ENCODE measurements at places on chromosomes 3 and 15.

DNA sequence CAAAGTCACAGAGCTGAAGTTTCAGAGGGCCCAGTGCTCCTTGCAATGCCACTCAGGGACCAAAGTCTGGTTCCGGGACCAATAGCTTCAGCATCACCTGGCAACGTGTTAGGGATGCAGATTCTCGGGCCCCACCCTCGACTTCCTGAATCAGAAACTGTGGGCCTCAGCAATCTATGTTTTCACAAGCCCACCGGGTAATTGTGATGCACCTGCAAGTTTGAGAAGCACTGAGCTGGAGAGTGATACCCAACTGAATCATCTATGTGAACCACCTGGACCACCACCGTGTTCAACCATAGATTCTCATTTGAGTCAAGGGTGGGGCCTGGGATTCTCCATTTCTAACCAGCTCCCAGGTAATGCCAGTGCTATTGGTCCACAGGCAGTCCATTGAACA, 55.7 kb downstream of the CORO2B start:
- DNase-seq = no peak

GRCh38 chr15:65663521-65663920, 41.8 kb downstream of the SLC24A1 start:
- no peak for DNase-seq

DNA sequence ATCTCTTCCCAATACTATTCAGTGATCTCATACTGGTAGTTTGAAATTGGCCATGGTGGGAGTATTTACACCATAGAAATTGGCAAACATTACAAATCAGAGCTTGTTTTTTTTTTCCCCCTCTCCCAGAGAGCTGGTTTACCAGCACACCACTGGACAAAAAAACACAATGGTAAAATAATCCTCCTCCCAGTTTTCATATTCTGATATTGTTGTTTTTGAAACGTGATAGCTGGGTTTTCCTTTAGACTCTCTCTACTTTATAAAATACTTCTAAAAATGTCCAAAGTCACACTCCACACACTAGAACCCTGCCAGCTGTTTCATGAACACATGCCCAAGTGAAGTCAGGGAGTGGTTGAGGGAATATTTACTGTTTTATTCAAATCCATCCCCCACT, 187.5 kb downstream of the DTWD1 start:
- DNase-seq = no peak

GRCh38 chr15:57667171-57667849, 39.2 kb upstream of the POLR2M start:
- DNase-seq = peak; percentile 37

DNA sequence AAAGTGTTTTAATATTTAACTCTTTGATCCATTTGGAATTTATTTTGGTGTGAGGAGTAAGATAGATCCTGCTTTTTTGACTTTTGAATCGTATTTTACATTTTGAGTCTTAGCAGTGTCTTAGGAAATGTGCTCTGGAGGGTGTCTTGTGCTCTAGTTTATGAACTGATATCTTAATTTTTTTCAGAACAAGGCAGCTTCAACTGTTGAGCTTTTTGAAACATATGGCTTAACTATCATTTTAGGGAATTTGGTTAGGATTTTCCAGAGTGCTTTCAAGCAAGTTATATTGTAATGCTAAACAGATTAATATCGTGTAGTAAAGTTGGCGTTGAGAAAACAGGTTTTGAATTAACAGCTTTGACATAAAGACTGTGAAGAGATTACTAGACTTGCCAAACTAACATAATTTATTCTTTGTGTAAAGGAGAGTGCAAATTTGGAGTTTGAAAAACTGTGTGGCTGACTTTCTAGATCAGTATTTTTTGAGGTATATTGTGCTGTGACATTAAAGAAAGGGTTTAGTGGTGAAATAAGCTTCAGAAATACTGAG, 17.1 kb downstream of the IQGAP1 start:
- DNase-seq = no peak

- DNase-seq = peak; percentile 74
Observed at GRCh38 chr15:29822684-29823459, 604 bp upstream of the TJP1 start.

GRCh38 chr3:179147514-179147872, 664 bp upstream of the PIK3CA start:
- DNase-seq = no peak

DNA sequence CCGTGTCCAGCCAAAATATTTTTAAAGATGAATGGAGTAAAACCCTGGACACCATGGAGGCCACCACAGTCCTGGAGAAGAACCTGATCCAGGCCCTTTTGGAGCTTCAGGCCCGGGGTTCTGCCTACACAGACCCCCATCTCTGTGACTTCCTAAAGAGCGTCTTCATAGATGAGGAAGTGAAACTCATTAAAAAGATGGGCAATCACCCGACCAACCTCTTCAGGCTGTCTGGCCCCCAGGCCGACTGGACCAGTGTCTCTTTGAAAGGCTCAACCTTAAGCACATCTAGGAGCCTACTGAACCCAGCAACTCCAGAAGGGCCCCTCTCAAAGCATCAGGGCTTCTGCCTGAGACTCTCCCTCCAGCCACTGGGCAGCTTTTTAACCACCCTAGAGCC, 107.9 kb upstream of the FAM174B start:
- DNase-seq = no peak

- peak; percentile 1 for DNase-seq
Observed at GRCh38 chr3:19485267-19485666, 337.0 kb downstream of the KCNH8 start.

DNA sequence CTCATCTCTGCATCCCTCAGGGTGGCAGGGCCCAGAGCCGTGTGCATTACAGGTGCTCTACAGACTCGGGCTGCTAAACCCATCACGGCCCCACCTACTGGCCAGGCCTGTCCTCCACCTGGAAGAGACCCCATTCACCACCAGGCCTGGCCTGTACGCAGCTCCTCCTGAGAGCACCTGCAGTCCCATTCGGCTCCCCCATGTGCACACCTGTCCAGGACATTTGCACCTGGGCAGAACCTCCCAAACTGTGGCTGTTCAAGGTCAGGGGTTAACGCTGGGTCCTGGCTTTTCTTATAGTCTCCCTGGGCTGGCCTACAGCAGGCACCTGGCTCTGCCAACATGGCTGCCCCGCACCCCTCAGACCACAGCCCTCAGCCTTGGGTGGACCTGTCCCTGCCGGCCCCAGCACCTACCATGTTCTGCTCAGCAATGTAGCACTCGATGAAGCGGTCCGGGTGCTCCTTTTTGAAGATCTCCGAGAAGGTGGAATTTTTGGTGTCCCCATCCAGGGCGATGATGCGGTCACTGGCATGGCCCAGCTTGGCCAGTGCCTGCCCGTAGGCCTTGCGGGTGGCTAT, 25.7 kb downstream of the TKT start:
- DNase-seq = no peak

GRCh38 chr3:131402391-131403039, 20.9 kb downstream of the NUDT16 start:
- DNase-seq = no peak

GRCh38 chr3:50582083-50582482, 12.8 kb downstream of the HEMK1 start:
- no peak for DNase-seq

GRCh38 chr3:138463724-138464490, 29.5 kb downstream of the ESYT3 start:
- DNase-seq = no peak

- no peak for DNase-seq
Observed at GRCh38 chr15:68719672-68720071, 101.0 kb downstream of the ANP32A start.

DNA sequence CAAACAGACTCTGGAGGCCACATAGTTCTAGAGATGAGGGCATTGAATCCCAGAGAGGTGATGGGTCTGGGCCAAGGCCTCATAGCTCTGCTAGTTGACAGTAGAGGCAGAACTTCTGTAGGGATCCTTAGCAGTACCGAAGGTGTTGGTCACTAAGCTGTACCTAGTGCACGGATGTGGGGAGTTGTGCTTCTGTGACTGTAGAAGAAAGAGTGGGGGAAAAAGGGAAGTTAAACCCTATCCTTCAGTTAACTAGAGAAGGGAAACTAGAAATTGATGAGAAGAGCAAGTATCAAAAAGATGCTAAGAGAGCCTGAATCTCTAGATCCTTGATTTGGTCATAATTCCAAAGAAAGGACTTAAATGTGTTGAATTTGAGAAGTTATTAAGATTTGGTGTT, 186.7 kb downstream of the NFKBIZ start:
- no peak for DNase-seq

DNA sequence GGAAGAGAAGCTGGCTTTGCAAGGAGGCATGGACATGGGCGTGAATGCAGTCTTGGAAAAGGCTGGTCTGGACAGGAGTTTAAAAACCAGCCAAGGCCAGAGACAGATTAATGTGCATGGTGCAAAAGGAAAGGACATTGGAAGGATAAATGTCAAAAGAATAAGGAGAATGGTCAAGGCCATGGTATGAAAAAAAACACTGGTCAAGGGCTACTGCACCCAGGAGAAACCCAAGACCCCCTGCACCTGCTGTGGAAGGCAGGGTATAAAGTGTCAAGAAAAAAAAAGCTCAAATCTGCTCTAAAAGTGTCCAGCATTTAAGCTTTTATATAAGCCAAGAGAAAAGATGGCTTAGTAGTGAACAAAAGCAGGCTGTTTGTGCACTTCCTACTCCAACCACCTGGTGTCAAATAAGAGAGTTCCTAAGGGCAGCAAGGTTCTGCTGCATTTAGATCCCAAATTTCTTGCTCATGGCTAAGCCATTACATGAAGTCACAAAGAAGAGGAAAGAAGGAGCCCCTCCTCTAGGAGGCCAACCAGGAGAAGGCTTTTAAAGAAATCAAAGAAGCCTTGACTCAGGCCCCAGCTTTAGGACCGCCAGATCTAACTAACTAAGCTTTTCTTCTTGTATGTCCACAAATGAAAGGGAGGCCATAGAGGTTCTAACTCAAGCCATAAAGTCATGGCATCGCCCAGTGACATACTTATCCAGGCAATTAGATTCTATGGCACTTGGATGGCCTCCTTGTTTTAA, 16.9 kb downstream of the CCR4 start:
- DNase-seq = no peak

DNA sequence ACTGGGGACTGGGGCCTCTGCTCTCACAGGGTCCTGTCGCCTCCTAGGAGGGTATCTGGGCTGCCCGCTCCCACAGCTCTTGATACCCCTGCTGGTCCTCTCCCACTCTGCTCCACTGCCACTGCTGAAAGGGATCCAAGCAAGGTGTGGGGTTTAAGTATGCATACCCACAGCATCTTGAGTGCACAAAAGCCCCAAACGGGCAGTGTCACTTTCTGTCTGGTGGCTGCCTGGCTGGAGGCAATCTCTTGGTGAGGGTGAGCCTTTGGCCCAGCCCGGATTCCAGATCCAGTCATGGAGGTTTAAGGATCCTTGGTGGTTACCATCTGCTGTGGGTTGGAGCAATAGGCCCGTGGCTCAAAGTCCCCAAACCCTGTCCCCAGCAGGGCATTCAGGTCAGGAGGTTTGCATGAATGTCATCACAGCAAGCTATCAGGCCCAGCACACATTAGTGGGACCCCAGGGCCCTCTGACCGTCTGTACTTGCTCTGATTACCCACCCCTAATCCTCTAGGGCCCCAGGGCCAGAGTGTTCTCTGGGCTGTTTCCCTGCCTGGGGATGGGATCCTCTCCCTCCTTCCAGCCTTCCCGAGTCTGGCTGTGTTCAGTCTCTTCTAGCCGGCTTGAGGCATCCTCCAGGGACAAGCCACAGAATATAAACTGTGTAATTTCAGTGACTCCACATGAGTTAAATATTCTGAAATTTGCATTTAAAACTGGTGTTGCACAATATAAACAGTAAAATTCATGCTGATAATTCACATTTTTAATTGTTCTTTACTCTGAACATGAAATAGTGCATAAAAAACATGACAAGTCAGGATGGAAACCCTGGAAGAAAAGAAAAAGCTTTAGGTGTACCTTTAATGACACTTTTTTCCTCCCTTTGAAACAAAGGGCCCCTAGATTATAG, 4.9 kb upstream of the TJP1 start:
- no peak for DNase-seq

DNA sequence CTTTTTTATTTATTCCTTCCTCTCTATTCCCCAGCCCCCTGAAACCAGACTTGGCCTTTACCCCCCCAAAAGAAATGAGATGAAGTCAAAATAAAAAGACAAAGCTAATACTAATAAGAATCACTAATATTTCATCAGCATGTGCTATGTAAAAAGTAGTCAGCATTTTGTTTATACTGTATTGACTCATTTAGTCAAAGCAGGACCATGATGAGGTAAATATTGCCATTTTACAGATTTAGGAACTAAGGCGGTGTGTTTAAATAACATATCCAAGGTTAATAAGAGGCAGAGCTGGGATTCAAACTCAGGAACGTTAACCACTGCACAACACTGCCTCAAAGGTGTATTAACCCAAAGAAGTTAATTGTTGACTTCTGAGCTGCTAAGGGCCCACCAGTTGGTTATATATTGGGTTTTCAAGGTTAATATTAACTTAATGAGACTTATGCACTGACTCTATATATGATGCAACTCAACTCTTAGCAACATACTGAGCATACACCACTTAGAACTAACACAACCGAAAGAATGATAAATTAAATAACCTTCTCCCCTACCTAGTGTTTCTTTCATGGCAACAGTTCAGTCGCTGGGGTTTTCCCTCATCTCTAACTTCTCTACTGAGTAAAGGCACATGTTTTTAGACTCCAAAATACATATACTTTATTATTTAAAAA, 34.7 kb downstream of the FOXP1 start:
- no peak for DNase-seq

GRCh38 chr3:128324911-128325592, 141.6 kb downstream of the DNAJB8 start:
- no peak for DNase-seq

DNA sequence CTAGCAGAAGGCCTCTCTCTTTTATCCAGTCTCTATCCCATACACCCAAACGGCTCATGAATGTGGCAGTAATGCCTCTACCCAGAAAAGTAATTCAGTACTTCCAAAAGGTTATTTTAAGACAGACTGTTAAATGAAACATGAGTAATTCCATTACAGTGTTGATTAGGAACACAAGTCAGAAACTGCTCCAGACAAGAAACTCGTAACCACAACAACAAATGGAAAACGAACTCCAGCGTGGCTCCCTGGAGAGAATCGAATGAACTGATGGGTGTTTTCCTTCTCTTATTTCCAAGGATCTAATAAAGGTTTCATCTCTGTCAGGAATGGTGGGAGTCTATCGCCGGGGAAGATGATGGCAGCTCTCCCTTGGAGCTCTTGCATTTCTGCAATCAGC, 228.4 kb downstream of the MAGI1 start:
- DNase-seq = no peak

DNA sequence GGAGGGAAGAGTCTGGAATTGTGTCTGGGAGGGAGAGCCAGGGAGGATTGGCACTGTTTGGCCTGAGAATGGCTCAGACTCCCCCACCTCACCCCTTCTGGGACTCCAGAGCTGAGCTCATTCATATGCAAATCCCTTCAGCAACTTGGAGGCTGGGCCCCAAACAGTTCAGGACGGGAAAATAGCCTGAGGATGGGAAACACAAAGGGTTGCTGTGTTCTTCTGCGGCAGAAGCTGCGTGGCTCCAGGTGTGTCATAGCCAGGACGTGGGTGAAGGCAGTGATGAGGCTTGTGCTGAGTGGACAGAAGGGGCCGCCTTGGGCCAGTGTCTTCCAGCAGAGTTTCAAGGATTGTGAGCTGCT, 16.6 kb downstream of the MASP1 start:
- DNase-seq = no peak

- no peak for DNase-seq
Observed at GRCh38 chr15:44790215-44790614, 53.9 kb downstream of the TRIM69 start.

GRCh38 chr3:141656771-141657170, 81.3 kb upstream of the RNF7 start:
- no peak for DNase-seq

GRCh38 chr15:101411581-101411980, 77.9 kb downstream of the PCSK6 start:
- no peak for DNase-seq

- DNase-seq = no peak
Observed at GRCh38 chr3:46966811-46967210, 9.7 kb downstream of the CCDC12 start.

Data from right lung (tissue), 10 donors.